Anterior cingulate cortex (tissue), 58 donors: ENCODE measurements at places on chromosomes 3 and 15.

- DNase-seq: no peak
Observed at GRCh38 chr3:128439226-128439625, 27.5 kb downstream of the DNAJB8 start.

DNA sequence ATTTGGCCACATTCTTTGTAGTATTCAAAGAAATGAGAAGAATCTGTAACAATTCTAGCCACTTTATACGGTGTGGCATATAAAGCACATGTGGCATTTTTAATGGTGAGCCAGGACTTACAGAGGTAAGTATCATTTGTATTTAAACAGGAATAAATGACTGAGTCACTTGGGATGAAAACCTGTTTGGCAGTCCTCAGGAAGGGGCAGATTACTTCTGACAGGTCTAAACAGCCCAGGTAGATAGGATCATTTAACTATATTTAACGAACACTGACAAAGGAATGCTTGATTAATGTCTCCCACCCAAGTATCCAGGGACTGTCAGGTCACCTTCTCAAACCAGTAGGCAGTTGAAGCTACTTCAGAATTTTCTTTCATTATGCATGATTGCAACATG is 241.5 kb upstream of the SATB1 start:
- DNase-seq: no peak

DNA sequence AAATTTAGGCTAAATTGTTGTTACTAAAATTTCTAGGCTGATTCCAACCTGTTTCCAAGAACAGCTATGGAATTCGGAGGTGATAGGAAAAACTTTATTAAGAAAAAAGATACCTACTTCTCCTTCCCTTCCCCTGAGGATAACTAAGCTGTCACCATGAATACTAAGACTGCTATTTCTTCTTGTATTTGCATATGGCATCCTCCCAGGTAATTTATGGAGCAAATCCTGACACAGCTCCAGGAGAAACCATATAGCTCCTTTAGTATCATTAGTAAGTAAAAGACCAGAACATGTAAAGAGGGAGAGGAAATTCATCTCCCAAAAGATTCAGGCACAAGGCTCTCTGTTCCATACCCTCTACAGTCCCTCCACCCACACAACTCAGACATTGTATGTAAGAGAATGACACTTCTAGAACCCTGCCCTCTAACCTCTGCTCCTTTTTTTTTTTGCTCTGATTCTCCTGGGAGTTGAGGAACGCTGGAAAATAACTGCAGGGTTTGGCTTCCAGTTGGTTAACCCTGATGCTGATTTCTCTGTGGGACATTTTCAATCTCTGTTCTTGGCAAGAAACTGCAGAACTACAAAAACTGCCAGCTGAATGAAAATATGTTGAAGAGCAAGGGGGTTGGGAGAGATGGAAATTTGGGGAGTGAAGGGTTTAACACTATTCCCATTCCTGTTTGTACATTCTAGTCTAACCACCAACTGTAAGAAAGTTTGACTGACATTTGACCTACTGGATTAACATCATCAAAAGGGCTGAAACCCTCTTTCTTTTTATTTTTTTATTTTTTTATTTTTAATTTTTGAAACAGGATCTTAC is 14.2 kb upstream of the MAGI1 start:
- no peak for DNase-seq

GRCh38 chr3:196590279-196590678 is 21.8 kb downstream of the FBXO45 start:
- DNase-seq: no peak

DNA sequence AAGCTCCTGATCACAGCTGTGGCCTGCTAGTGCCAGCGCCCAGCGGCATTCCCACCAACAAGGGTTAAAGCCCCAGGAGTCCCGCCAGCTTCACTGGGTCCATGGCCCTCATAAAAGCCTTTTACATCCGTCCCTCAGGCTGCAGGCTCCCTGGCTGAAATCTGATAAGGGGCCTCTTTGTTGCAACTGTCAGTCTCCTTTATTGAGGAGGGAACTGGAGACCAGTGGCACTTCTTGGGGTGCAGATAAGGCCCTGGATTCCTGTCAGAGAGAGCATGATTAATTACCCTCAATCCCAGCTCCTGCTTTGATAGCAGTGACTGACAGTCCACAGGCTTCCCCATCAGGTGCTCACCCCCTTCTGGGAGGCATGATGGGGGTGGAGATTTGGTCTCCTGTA is 30.9 kb upstream of the CLK3 start:
- no peak for DNase-seq

GRCh38 chr3:47473391-47473790 is 2.4 kb downstream of the SCAP start:
- no peak for DNase-seq

DNA sequence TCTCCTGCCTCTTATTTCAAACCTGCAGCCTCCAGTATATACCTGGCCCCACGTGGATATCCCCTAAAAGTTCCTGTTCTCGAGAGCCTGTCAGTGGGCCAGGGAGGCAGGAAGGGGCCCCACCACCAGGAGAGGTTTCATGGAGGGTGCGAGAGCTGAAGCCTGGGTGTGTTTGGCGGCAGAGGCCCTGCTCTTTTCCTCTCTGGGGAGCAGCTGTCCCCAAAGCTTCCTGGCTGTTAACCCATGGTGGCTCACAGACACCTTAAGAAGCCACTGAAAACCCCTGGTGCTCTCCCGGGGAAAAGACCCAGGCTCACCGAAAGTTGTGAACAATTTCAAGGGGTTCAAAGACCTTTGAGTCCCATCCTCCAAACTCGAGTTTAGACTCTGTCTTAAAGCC is 1.1 kb downstream of the PRRT3 start:
- DNase-seq: no peak

GRCh38 chr3:170128259-170128976 is 53.1 kb downstream of the PHC3 start:
- DNase-seq: no peak

DNA sequence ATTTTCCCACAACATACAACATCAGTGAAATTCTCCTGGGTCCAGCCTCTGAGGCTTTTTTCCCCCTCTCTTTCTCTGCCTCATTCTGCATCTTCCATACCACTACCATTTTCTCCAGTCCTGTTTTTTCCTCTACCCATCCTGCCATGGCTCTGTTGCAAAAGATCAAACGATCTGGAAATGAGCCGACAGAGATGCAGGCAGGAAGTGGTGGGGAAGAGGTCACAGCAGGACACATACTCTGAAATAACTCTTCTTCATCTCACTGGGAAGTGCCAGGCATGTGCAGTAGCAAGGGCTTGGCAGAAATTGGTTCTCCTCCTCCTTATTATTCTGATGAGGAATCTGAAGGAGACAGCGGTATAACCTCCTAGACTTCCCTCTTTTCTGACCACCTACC is 114.3 kb downstream of the CORO2B start:
- DNase-seq: no peak

- DNase-seq: no peak
Observed at GRCh38 chr3:195808741-195809290, 2.9 kb downstream of the MUC4 start.

DNA sequence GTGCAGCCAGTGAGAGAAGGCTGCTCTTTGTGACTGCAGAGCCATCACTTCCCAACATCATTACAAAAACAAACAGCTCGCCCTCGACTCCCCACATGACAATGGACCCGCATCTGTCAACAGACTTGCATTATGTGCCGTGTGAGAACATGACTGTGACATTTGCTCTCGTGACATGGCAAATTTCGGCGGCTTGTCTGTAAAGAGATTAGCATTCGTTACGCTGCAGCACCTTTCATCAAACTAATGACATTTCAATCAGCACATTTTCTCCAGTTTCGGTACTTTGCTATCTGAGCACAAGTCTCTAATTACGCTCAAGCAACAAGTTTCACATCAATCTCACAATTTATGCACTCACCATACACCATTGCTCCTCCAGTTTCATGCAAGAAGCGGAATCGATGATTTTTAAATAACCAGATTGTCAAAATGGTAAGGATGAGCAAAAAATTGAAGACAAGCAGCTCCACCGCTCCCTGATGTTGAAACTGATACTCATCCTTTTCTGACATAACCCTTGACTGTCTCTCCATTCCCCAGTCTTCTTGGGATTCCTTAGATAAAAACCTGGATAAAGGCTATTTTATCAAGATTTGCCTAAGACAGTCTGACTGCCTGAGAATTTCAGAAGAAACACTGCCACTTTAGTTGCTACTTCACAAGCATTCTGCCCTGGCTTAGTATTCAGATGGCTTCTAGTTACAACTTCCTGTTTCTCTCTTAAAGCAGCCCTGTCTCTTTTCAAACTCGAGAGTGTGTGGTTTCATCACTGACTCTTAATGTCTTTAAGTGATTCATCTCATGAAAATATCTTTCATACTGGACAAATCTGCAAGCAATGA is at the start of gene SLC9A9:
Gene SLC9A9 (minus strand): TSS at position 682 of the 845 bp plus-strand sequence. CDS start 146 bp downstream, at position 536.
- DNase-seq: peak; percentile 40

DNA sequence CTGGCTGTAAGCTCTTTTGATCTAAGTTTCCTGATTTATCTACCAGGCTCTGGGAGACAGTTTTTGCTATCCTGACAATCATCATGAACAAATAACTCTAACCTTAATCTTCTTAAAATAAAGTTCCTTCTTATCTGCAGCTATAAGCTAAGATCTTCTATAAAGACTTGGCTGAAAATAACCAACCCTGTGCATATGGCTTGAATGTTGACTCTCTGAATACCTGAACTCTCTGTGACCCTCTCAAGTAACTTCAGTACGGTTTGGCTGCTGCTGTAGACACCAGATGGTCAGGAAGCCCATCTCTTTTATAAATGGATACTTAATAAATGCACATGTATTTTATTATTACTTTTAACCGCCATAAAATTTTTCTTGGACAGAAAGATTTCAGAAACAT is 412.4 kb upstream of the CBLB start:
- DNase-seq: no peak

DNA sequence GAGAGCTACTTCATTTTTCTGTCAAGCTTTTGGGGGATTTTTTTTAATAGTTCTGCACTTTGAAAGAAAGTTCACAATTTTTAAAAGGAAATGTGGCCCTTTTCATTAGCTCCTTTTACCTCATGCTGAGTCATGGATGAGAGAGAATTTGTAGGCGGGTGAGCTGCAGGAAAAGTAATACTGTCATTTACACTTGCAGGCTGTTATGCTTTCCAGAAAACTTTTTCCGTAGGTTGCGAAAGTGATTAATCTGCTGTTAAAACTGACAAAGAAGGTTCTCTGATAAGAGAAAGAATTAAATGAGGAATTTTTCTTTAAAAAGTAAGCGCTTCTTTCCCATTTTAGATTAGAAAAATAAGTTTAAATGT is 430.2 kb downstream of the LPP start:
- no peak for DNase-seq

DNA sequence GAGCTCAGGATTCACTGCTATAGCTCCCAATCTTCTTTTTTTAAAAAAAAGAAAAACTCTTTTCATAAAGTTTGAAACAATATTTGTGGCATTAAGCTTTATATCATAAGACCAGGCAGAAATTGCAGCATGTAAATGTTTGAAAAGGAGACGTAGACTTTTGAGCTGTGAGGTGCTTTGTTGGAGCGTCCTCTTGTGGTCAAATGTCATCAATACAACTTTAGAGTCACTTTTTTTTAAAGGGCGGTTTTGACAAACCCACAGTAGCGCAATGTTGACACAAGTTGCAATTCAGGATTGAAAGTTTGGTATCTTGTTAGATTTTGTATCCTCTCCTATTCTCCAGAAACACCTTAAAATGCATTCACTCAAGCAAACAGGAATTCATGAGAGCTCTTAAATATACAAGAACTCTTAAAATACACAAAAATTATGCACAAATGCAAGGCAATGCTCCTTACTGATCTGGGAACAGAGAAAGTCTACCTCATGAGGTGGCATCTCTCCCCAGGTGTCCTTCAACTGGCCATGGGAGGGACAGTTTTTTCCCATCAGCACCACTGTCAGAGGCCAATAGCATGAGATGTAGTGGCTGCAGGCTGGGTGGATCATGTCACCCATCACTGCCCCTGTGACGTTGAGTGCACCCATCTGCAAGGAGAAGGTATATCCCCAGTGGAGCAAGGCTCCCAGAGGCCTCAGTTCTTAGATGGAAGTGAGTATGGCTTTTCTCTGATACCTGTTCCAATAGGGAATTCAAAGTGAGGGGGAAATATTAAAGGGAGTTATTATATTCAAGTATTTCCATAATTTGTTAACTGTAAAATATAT is 70.7 kb downstream of the ANXA2 start:
- DNase-seq: no peak

DNA sequence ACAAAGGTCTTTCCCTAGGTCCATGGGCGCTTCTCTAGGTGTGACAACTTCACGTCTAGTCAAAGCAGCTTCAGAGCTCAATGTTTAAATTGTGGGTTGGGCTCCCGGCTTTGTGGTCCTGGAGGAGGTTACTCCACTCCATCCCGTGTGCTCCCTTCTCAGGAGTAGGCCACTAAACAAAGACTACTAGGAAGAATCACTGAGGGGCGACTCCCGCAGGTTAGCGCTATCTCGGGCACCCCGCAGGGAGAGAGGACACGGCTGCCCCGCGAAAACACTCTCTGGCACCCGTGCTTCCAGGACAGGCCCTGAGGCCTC is 500 bp downstream of the PARP6 start:
- no peak for DNase-seq

- no peak for DNase-seq
Observed at GRCh38 chr3:105866656-105867653, 1.9 kb downstream of the CBLB start.

GRCh38 chr3:16171009-16171408 is 3.5 kb upstream of the GALNT15 start:
- no peak for DNase-seq

GRCh38 chr15:67009576-67010569 is 55.5 kb upstream of the SMAD3 start:
- no peak for DNase-seq

DNA sequence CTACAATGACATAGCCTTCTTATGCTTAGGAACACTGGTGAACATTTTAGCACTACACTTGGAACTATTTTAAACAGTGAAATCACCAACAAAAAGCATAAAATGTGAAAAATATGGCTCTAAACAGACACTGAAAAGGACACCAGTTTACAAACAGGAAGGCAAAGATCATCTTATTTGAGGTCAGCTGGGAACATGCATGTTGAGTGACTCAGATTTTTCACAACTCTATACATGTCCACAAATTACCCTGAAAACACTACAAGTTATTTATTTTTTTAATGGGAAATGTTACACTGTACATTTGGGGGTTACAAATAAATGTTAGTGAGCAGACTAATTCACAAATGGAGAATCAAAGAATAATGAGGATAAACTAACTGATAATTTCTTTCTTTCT is 12.5 kb upstream of the GK5 start:
- DNase-seq: no peak

DNA sequence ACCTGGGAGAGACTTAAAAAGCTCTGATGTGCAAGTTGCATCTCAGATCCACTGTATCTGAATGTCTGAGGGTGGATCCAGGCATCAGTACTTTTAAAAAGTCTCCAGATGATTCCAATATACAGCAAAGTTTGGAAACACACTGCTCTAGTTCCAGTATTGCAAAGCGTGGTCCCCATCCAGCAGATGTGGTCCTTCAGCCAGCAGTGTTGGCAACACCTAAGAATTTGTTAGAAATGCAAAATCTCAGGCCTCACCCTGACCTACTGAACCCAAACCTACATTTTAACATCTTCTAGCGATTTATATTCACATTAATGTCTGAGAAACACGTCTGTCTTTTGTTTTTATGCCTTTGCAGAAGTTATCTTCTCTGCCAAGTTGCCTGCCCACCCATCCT is 32.2 kb upstream of the SGO1 start:
- no peak for DNase-seq

- DNase-seq: no peak
Observed at GRCh38 chr3:32181796-32182195, 56.7 kb upstream of the CMTM8 start.
